ENCODE measurements at places on chromosomes 5 and 9. TPM values are rescaled to one million over a fixed set of nuclear protein-coding genes. Genes with fewer than 3 reads are reported as not detected.

The PCDHGC3 gene
- total RNA-seq, result 50.5 TPM

The SV2C gene
- total RNA-seq, result 1.2 TPM

- no peak for DNase-seq
These were observed at the start of gene CCL27 for GRCh38 chr9:34662526-34663302. TSS of gene CCL27 (minus strand) at chr9:34662657. CDS start at chr9:34662633, 24 bp downstream.

- no peak for DNase-seq
These were observed 265.9 kb upstream of the VLDLR start for GRCh38 chr9:2355697-2355983.

DNA sequence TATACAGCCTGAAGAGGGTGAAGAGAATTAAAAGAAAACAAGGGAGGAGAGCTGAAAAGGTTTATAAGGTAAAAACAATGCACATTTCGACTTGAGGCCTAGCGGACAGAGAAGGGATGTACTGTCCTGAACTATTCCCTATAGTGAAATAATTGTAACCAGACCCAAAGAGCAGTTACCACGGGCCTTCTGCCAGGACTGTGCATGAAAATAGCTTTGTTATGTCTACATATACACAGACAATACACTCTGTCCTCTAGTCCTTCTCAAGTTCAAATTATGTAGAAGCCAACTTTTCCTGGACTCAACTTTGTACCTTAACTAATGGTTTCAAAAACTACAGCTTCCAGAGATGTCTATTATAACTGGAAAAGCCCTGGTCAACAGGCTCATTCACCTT, 223.7 kb downstream of the PCSK5 start:
- DNase-seq, result no peak

GRCh38 chr9:93082841-93083411, 13.1 kb upstream of the CARD19 start:
- DNase-seq, result peak; percentile 12

GRCh38 chr5:11482011-11482410, 422.2 kb downstream of the CTNND2 start:
- no peak for DNase-seq

DNA sequence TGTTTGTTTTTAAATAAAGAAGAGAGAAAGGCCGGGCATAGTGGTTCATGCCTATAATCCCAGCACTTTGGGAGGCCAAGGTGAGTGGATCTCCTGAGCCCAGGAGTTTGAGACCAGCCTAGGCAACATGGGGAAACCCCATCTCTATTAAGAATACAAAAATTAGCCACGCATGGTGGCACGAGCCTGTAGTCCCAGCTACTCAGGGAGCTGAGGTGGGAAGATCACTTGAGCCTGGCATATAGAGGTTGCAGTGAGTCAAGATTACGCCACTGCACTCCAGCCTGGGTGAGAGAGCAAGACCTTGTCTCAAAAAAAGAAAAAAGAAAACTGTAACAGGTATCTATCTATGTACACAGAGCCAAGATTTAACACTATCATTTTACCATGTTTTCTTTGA, 34.2 kb upstream of the CDC42SE2 start:
- no peak for DNase-seq

- DNase-seq, result no peak
These were observed 1.7 kb upstream of the FAM163B start for GRCh38 chr9:133610845-133611244.

GRCh38 chr5:33772380-33772897, 119.4 kb downstream of the ADAMTS12 start:
- DNase-seq, result no peak
